Stimulated activated naive CD4-positive, alpha-beta T cell treated with Interleukin-2 at 50 U/mL for 16 hours (primary cell): ENCODE measurements at places on chromosomes 2 and 18.
A peak's percentile ranks its signal among the peaks of the same experiment; 100 is the strongest.

GRCh38 chr2:141869572-141869971, 261.2 kb downstream of the LRP1B start:
- no peak for DNase-seq

DNA sequence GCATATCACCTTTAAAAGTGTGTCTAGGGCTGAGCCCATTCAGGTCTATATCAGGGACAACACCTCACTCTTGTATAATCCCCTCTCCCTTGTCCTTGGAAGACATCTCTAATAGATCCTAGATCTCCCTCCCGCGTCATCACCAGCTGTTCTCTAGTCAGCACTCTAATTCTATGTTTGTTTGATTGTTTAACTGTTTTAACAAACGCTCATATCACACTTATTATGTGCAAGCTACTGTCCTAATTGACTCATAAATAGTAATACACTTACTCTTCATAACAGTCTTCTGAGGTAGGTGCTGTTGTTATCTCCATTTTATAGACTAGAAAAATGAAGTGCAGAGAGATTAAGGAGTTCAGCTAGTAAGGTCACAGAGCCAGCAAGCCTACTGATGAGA, 1.6 kb upstream of the ERMN start:
- DNase-seq = no peak

GRCh38 chr18:40470723-40471122, 1484.3 kb upstream of the PIK3C3 start:
- no peak for DNase-seq

- DNase-seq = no peak
These were observed 807.8 kb downstream of the TRIB2 start for GRCh38 chr2:13524492-13524891.

GRCh38 chr2:112896909-112897623, 13.9 kb upstream of the IL37 start:
- DNase-seq = no peak

- peak; percentile 2 for DNase-seq
These were observed 241.2 kb upstream of the TANK start for GRCh38 chr2:160918906-160919503.

DNA sequence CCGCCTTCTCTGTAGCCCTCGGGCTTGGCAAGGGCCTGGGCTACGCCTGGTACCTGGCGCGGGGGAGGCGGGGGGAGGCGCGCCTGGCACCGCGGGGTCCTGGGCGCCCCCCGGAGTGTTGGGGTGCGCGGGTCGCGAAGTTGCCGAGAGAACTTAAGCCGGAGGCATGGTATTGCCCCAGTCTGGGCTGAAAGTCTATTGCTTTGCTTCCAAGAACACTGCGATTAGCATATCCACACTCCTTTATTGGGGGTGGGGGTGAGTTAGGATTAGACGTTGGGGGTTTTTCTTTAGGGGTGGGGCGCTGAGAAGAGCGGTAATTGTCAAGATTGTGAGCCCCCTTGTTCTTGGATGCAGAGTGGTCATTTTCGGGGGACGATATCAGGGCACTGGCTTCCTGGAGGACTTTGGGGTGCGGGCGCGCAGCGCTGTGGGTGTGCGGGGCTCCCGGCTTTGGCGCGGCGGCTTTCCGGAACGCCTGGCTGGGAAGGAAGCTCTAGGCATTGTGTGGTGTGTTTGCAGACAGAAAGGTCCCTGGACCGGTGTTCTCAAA, 798 bp downstream of the TANC1 start:
- DNase-seq = no peak

GRCh38 chr18:22558945-22559385, 141.2 kb upstream of the CTAGE1 start:
- no peak for DNase-seq

DNA sequence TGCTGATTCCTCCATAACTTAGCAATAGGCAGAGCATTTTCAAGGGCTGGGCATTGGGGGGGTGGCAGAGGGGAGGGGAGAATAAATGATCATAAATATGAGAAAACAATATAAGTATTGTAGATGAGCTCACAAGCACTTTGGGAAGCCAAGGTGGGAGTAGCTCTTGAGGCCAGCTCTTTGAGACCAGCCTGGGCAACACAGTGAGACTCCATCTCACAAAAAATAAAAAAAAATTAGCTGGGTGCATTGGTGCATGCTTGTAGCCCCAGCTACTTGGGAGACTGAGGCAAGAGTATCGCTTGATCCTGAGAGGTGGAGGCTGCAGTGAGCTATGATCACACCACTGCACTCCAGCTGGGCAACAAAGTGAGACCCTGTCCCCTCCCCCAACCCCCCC, 75.9 kb downstream of the MYCN start:
- DNase-seq = no peak

DNA sequence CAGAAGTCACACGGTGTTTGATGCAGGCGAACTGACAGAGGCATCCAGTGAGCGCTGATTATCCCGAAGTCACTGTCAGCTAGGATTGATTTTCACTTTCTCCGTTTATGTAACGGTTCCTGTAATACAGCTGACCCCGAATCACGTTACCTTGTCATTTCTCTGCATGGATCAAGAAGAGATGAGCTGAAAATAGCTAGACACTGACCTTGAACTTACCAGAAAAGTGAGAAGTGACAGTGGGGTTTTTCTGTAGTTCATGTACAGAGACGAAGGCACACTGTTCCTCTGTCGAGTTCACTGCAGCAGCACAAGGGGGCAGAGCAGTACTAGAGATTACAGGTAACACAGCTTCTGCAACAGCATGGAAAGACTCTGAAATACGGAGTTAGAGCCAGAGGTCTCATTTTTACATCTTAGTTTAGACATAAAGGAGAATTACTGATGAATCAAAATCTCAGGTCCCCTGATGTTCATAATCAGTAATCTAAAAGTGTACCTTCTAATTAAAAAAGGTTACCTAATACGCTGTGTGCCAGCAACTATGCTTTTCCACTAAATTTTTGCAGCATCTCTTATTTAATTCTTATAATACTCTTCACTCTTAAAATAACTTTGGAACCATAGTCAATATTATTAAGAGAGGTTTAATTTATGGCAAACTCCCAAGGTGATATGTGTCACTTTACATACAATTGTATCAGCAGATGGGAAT, 33.1 kb downstream of the ARHGAP15 start:
- peak; percentile 52 for DNase-seq

GRCh38 chr2:27427863-27428212, 593 bp upstream of the NRBP1 start:
- no peak for DNase-seq

- DNase-seq = no peak
These were observed 858.5 kb upstream of the PIK3C3 start for GRCh38 chr18:41096504-41096903.

DNA sequence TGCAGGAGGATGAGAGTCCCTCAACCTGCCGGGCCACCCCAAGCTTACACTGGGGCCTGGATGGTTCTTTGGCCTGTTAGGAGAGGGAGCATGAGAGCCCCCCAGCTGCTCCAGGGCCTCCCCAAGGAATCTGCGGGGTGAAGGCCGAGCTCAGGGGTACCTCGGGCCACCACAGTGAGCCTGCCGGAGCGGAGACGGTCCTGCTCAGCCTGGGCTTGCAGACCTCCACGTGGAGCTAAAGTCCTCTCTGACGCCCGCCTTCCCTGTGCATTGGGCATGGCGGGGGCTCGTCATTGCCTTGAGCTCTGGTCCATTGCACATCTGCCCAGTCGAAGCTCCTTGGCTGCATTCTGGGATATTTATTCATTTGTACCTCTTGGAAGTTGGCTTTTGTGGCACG, 62.7 kb downstream of the ASB1 start:
- no peak for DNase-seq

DNA sequence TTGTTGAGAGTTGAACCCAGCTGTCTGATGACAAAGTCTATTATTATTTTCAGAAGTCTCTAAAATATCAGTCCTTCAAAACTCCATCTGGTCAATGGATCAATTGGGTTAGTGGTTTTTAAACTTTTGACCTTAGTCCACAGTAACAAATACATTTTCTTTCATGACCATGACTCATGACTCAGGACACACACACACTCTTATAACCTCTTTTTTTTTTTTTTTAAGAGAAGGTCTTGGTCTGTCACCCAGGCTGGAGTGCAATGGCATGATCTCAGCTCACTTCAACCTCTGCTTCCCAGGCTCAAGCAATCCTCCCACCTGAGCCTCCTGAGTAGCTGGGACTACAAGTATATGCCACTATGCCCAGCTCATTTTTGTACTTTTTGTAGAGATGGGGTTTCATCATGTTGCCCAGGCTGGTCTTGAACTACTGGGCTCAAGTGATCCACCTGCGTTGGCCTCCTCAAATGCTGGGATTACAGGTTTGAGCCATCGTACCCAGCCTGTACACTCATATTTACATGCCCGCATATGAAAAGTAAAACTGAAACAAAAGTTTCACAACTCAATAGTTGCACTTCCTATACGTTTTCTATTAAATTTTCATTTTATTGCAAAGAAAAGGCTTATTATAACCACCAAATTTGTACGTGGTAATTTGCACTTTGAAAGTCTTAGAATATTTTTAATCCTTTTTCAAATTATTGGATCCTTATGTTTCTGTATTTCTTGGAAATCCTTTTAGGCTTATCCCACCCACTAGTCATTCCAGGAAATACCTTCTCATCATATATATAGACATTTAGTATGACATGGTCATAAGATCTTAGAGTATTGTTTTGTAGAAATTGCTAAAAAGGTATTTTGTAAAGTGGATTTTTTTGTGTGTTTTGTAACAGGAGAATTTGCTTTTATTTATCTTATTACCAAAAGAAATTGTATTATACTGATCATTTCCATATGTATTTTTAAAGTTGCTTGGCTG, 199.0 kb downstream of the LPIN1 start:
- DNase-seq = no peak

GRCh38 chr18:75127143-75128021, 81.6 kb downstream of the PTGR3 start:
- no peak for DNase-seq

GRCh38 chr2:206275312-206276055, 1.0 kb downstream of the ZDBF2 start:
- DNase-seq = no peak

DNA sequence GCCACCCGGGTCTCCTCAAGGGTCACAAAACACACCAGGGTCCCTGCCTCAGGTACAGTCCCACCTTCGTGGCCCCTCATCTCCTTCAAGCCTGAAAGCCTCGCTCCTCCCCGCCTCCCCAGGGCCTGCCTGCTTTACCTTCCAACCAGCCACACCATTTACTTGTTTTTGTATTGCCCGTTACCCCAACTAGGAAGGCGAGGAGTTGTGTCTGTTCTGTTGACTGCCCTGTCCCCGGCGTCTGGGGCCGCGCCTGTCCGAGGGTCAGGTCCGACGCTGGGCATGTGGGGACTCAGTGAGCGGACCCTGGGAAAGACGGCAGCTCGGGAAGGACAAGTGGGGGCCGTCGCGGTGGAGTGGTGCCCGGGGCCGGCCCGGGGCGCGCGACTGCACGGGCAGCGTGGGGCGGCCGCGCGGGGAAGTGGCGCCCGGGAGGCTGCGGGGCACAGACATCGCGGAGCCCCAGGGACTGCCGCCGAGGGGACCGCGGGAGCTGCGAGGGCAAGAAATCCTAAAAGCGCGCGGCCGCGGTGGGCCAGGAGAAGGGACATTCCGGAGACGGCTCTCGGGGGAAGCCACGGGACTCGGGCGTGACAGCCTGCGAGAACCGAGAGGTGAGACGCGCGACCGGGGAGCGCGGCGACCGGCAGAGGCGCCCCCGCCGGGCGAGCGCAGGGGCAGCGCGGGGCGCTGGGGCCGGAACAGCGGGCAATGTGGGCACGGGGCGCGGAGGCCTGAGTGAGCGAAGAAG, 797 bp upstream of the GRHL1 start:
- no peak for DNase-seq

DNA sequence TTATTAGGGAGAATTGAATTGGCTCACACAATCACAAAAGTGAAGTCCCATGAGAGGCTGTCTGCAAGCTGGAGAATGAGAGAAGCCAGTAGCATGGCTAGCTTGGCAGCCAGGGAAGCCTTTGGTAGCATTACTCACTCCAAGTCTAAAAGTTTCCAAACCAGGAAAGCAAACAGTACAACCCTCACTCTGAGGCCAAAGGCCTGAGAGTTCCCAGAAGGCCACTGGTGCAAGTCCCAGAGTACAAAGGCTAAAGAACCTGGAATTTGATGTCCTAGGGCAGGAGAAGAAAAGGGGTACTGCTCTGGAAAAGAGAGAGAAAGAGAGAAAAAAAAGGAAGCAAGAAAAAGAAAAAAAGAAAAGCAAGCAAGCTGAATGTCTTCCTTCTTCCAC, 318.2 kb downstream of the RND3 start:
- DNase-seq = no peak

GRCh38 chr2:174518395-174518794, 31.6 kb upstream of the GPR155 start:
- no peak for DNase-seq

- no peak for DNase-seq
These were observed 82.5 kb downstream of the CERS6 start for GRCh38 chr2:168538534-168538933.

DNA sequence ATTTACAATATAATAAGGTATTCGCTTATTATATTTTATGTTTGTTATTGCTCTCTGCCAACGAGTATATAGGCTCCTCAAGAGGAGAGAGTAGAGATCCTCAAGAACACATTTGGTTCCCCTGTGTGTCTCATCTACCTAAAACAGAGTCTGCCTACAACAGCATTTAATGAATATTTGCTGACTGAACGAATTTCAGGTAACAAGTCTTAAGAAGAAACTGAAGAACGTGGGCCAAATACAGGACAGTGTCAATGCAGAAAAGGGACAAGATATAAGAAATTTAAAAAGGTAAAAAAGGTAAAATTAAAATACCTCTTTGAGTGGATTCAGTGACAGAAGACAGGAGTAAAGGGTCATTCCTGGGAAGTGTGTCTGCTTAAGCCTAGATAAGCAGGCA, 129.2 kb downstream of the HNMT start:
- no peak for DNase-seq

- no peak for DNase-seq
These were observed 62.5 kb upstream of the STAM2 start for GRCh38 chr2:152238016-152238415.

GRCh38 chr18:61900504-61901281, 7.9 kb upstream of the RNF152 start:
- no peak for DNase-seq

GRCh38 chr2:71863396-71863795, 284.3 kb downstream of the CYP26B1 start:
- no peak for DNase-seq

- DNase-seq = no peak
These were observed 307.2 kb upstream of the MMADHC start for GRCh38 chr2:149894760-149895159.

DNA sequence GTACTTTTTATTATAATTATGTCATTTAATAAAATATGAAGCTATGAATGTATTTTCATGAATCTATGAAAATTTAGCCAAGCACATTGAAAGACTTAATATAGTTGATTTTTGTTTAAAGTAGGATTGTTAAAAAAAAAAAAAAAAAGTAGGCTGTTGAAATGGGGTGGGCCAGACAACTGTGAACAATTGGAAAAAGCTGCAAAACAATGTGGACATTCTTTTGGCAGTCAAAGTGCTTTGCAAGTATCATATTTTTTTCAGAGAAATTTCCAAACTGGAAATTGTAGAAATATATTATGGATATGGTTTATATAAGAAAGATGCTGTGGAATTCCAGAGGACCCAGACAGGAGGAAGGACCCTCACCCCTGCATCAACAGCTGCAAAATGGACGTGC, 82.1 kb downstream of the ETAA1 start:
- DNase-seq = no peak

- no peak for DNase-seq
These were observed 140.9 kb downstream of the MCFD2 start for GRCh38 chr2:46774499-46775228.

GRCh38 chr2:235666213-235666781, 172.5 kb downstream of the AGAP1 start:
- DNase-seq = no peak

- DNase-seq = no peak
These were observed 113.4 kb upstream of the PKDCC start for GRCh38 chr2:41934329-41934958.

GRCh38 chr2:240391111-240392051, 44.1 kb upstream of the GPC1 start:
- no peak for DNase-seq
